ENCODE measurements at places on chromosomes 2 and 18.

DNA sequence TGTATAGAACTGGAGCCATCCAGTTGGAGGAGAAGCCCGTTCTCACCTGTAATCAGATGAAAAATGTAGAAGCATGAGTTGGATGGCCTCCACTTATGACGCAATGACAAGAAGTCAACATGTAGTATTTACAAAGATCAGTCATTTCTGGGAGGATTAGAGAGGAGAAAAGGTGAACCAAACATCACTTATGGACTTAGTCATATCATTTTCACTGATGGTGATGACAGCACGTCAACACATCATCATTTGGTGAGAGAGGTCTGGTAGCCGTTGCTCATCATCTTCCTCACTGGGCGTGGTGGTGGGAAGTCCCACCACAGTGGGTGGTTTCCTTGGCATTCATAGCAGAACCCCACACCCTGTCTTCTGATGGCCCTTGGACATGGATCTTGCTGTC, 264.2 kb upstream of the EPAS1 start:
- no peak for DNase-seq

DNA sequence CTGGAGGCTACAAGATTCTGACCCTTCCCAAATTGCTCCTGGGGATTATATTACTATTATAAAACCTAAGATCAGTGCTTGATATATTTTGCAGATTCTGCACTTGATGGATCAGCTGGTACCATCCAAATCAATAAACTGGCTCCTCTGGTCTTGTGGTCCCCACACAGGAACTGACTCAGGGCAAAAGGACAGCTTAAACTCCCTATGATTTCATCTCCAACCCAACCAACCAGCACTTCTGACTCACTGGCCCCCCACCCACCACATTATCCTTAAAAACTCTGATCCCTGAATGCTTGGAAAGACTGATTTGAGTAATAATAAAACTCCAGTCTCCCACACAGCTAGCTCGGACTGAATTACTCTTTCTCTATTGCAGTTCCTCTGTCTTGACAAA, 82.1 kb downstream of the TMEM163 start:
- DNase-seq: no peak

GRCh38 chr2:88236666-88237065, 66.5 kb downstream of the THNSL2 start:
- DNase-seq: no peak

GRCh38 chr2:235319095-235319494, 174.7 kb upstream of the AGAP1 start:
- no peak for DNase-seq

DNA sequence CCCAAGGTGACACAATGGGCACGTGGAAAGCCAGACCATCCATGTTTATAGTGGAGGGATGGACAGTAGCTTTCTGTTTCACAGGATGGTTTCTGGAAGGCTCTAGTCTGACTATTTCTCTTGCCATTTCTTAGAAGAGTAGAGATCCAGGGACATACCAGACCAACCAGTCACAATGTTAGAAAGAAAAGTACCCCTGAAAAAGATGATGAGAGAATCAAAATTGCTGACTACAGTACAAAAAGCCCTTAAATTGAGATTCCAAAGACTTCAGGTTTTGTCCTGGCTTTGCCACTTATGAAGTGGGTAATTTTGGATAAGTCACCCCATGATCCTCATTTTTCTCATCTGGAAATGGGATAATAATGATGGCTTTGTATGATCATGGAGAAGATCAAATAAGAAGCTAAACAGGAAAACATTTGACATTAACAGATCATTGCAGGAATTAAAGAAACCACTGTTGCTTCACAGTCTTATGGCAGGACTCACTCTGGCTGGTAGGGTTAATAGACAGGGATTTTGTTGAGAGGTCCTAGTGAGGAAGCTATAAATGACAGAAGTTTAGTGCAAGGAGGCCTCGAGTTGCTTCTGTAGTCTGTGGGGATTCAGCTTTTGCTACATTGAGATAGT, 386.0 kb downstream of the IRS1 start:
- no peak for DNase-seq

GRCh38 chr2:36348721-36349120, 6.9 kb upstream of the CRIM1 start:
- DNase-seq: no peak

DNA sequence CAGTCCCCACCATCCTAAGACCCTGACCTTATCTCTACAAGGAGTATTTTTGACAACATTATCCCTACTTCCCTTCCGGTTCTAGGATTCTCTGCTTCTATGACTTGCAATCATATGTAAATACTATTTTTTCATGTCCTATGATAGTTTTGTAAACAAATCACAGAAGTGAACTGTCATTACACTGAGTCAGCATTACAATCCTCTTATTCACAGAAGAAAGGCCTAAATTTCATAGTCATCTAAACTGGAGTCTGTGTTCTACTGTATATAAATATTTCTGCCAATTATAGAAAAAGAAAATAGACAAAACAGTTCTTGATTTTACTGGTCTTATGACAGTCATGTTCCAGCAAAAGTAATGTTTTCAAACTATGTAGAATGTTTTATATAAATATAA, 265.1 kb downstream of the NCKAP5 start:
- no peak for DNase-seq

GRCh38 chr2:119483896-119484718, 40.2 kb downstream of the SCTR start:
- no peak for DNase-seq

DNA sequence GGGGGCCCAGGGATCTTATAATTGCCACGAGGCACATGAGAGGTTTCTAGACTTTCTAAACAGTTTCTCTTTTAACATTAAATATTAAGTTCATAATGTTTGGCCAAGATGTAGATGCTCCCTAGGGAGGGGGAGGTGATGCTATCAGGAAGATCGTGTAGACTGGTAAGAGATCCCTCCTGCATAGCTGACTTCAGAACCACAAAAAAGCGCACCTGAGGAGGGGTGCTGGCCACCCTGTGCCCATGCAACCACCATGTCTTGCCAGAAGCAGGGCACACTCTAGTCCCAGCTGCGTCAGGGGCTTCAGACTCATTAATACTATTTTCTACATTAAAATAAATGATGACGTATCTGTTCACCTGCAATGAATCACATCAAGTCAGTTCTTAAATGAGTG, 103.4 kb upstream of the SLC35G4 start:
- DNase-seq: no peak

GRCh38 chr2:96264656-96265348, 995 bp downstream of the TMEM127 start:
- DNase-seq: no peak

- DNase-seq: no peak
These were observed 171.6 kb downstream of the BCL2 start for GRCh38 chr18:63147973-63148372.

DNA sequence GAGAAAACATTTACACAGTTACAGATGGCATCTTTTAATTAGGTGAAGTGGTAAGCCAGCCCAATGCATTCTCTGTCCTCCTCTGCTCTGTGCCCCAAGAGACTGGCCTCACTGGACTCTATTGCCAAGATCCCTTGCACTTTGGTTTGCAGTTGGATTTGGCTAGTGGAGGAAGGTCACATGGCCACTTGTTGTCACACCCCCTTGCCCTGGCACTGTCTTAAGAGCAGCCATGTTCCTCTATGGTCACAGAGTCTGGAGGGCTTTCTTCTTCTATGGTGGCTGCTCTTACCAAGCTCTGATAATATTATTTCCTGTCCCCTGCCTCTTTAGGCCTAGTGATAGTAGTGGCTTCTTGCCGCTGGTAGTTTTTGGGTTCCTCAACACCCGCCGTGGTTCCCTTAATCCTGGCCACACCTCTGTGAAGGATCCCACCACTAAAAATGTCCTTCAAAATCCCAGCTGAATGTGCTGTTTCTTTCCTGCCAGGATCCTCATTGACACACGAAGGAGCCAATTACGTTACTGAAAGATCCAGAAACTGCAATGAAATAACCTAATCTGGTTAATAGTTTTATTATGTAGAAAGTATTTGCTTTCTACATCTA, 111.1 kb downstream of the CDC42EP3 start:
- DNase-seq: no peak

- no peak for DNase-seq
These were observed 122.0 kb downstream of the TMEFF2 start for GRCh38 chr2:192072778-192073177.

DNA sequence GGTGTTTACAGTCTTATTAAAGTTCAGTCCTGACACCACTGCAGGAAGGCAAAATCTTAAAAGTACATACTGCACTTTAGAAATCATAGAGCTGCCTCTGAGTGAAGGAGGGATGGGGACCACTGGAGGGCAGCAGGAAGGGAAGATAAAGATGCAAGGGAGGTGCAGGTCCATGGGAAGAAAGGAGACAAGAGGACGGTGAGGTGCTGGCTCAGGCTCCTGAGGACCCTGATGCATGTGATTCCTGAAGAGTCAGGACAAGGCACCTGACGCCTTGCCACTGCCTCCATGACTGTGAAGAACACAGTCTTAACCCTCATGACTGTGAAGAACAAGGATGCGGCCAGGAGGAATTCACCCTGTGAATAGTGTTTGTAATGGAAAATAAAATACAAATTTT, 116.2 kb upstream of the NPAS2 start:
- no peak for DNase-seq

GRCh38 chr2:207151048-207151447, 14.7 kb downstream of the KLF7 start:
- DNase-seq: no peak

DNA sequence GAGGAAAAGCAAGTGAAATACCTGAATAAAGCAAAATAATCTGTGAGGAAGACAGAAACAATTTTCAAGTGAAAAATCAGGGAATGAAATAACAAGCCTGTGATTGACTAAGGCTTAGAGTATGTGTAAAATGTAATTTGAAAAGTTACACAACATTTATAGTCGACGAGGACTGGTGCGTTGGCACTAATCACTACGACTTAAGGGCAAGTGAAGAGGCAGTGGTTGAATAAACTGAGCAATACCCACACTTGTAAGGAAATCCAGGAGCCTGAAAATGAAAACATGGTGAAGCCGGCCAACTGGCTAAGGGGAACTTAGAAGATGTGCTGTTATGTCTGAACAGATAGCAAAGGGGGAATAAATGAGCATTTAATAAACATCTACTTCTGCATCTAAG, 13.4 kb downstream of the DOK1 start:
- no peak for DNase-seq

- DNase-seq: no peak
These were observed 1.8 kb upstream of the SALL3 start for GRCh38 chr18:78977637-78978348.

GRCh38 chr2:8682719-8683667, 1.1 kb downstream of the ID2 start:
- DNase-seq: no peak

DNA sequence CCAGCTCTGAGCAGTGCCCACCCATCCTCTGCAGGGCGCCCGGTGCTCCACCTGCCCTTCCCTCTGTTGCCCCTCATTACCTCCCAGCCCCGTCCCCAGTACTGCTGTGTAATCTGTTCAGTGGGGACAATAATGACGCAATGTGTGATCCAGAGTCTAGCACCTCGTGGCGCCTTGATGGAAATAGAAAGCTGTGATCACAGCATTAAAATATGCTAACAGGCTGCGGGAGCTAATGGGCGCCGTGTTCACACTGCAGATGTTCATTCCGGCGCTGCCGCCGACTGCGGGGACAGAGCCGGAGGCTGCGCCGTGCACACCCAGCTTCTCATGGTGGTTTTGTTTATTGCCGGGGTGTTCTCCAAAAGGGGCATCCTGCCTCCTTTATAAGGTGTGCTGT, 235.2 kb downstream of the LDLRAD4 start:
- no peak for DNase-seq

DNA sequence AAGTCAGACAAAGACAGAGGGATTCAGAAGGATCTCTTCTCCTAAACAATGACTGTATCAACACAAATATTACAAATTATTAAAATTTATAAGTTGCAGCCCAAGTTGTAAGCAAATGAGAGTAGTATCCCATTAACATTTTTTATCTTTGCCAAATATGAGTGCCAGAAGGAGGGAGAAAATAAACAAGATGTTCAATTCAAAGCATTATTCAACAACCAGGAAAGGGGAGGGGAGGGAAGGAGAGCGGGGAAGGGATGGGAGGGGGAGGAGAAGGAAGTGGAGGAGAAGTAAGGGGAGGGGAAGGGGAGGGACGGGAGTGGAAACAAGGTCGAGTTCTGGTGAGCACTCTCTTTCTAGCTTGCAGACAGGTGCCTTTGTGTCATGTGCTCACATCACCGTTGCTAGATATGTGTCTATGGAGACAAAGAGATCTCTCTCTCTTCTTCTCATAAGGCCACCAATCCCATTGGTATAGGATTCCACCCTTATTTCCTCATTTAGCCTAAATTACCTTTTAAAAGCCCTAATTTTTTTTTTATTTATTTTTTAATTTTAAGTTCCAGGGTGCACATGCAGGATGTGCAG, 679.6 kb upstream of the CHAC2 start:
- no peak for DNase-seq

- DNase-seq: no peak
These were observed 398.3 kb upstream of the HNRNPA3 start for GRCh38 chr2:176814274-176814673.

DNA sequence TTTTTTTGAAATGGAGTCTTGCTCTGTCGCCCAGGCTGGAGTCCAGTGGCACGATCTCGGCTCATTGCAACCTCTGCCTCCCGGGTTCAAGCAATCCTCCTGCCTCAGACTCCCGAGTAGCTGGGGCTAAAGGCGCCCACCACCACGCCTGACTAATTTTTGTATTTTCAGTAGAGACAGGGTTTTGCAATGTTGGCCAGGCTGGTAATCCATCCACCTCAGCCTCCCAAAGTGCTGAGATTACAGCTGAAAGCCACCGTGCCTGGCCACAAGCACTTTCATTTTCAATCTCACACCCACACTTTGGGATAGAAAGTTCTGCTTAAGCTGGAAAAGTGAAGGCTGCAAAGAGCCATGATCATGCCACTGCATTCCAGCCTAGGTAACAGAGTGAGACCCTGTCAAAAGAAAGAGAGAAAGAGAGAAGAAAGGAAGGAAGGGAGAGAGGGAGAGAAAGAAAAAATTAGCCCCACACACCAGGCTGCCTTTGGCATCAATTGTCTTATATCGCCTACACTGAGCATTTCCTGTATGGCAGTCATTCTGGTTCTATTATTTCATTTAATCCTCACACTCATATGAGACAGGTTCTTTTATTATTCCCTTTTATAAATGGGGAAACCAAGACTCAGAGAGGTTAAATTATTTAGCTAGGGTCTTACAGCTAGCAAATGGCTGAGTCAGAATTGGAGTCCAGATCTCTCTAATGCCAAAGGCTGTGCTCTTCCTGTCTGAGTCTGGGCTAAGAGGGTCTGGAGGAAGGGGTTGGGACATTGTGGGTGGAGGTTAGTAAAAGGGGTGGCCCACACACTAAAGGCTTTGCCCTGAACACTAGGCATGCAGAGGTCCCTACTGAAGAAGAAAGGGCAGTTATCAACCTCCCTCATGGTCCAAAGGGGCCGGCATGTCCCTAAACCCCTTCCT, 37.9 kb upstream of the PKDCC start:
- no peak for DNase-seq

- no peak for DNase-seq
These were observed 232.1 kb downstream of the EIPR1 start for GRCh38 chr2:3145471-3146021.

DNA sequence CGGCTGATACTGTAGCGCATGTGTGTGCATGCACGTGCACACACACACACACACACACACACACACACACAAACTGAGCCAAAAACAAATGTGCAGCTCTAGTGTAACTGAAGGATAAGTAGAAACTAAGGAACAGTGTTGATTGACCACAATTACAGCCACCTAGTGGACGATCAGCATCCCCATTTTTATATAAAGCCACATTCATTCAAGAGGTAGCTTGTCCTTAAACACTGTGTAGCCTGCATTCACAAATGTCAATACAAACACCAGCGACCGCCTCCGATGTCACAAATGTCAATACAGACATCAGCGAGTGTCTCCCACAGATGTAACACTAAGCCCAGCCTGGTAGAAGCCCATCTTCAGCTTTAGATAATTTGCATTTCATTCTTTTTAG, 167.4 kb downstream of the PTGR3 start:
- no peak for DNase-seq
